ENCODE measurements at places on chromosomes 7 and 10.

DNA sequence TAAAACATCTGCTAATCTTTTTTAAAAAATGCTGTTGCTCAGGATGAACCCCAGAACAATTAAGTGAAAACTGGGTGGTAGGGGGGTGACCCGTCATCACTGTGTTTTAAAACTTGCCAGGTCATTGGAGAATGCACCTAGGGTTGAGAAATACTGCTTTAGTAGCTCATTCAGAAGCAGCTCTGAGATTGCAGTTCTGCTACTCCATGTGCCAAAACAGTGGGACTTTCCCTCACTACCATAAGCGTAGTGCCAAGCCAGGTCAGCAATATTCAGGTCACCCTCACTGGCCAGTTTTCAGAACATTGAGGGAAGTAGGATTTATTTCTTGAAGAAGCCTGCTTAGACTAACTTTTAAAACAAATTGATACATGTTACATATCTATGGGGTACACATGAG is 5.2 kb downstream of the STEAP2 start:
- no peak for DNase-seq

DNA sequence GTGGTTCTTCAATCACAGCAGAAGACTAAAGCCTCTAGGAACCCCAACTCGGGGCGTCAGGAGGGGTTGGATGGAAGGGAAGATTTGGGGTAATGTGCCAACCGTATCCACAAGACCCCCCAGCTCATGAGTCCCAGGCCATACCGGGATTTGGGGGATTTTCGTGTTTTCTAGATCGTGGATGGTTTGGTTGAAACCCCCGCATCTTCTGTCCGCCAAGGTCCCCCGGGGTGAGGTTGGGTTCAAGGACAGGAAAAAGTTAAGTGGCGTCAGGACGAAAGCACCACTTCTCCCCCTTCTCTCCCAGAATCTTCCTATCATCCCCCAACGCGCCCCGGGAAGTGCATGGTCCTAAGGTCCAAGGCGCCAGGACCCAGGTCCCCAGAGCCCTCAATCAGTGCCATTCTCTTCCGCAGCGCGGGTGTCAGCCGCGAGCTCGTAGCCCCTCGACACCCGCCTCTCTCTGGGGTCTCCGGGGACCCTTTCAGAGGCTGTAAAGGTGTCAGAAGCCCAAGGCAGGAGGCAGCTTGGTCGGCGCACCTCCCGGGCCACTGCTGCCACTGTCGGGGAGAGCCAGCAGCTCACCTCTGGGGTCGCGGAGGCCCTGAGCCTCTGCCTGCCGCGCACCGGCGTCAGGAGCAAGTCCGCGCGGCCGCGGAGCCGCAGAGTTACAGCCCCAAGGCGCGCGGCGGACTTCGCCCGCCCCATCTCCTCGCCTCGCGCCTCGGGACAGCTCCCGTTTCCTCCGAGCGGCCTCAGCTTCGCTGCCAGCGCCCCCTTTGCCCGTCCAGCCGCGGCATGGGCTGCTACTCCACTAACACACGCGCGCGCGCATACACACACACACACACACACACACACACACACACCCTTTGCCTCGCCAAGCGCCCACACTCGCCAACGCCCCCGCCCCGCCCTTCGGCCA is 1.5 kb downstream of the MKX start:
- no peak for DNase-seq

GRCh38 chr10:71396084-71396710 is 523 bp upstream of the CDH23 start:
- peak; percentile 15 for DNase-seq

DNA sequence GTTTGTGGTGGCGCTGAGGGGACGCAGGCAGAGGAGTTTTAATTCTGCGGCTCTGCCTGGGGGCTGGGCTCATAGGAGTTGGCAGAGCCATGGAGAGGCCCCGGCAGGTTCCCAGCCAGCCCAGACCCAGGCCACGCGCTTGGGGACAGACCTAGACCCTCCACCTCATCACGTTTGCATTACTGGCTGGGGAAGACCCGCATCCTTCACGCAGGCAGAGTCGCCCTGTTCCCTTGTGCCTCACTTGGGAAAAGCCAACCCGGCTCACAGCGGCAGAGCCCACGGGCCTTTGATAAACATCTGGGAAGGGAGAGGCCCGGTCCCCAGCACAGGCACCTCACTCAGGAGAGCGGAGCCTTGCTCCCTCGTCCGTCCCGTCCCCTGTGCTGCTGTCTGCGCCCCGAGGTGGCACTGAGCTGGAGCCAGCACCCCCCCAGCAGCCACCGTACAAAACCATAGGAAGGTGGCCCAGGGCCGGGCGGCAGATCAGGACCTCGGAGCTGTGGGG is 112.8 kb downstream of the CYTH3 start:
- no peak for DNase-seq

- DNase-seq = no peak
Measured at GRCh38 chr10:45241865-45242520, 73.4 kb downstream of the OR13A1 start.

DNA sequence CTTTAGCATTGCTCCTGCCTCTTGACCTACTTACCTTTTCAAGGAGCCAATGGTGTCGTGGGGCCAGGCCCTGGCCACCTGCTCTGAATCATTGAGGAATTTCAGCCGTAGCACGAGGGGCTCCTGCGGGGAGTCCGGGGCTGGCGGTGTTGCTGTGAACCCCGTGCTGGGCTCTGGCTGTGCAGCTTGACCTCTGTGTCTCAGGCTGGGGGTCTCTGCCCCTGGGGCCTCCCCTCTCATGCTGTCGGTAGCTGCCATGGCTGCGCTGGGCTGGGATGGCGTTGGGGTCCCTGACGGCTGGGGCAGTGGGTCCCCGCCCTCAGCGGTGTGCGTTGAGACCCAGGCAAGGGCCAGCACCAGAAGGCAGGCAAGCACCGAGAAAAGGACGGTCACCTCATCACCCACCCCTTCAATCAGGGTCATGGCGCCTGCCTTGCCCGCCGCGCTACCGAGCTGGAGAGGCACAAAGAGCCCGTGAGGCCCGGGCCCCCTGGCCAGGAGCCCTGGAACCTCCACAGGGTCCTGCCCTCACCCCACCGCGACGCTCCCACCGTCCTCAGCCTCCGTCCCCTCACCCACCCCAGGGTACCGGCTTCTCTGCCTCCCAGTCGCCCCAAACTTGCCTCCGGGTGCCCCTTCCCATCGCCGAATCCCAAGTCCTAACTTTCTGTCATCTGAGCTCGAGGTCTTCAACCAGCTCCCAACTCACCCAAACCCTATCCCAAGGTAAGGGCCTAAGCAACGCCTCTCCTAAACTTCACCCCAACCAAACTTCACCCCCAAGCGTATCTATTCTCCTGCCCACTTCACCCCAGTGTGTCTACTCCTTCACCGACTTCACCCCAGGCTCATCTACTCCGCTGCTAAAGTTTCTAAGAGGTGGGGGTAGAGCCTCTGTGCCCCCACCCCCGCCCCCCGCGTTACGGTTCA is 887 bp downstream of the TMUB1 start:
- no peak for DNase-seq

GRCh38 chr7:137454246-137454724 is 110.8 kb upstream of the PTN start:
- no peak for DNase-seq

DNA sequence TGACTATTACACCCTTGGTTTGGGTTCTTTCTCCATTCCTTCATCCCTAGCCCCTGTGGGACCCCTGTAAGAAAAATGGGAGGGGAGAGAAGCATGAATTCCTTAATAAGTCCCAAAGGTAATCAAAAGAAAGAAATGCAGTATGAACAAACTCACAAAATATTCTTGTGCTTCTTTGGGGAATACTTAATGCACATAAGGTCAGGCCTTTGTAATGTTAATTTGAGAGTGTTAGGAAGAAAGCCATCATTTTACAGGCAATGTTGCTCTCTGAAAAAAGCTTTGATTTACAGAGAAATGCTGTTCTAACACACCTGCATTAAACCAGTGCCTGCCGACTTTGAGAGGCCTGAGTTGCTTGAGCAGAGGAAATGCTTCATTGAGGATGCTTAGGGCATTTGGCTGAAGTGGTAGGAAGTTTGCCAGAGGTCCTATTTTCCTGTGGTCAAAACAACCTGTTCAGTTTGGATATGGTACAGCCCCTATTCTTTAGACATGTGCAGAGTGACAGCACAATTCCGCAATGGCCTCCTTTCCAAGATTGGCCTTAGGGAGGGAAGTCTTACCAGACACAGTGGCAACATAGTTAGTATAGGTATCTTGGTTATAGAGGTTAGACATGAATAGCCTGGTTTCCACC is 643.4 kb downstream of the AUTS2 start:
- DNase-seq = no peak

- DNase-seq = no peak
Measured at GRCh38 chr7:151566897-151567320, 47.2 kb upstream of the RHEB start.

DNA sequence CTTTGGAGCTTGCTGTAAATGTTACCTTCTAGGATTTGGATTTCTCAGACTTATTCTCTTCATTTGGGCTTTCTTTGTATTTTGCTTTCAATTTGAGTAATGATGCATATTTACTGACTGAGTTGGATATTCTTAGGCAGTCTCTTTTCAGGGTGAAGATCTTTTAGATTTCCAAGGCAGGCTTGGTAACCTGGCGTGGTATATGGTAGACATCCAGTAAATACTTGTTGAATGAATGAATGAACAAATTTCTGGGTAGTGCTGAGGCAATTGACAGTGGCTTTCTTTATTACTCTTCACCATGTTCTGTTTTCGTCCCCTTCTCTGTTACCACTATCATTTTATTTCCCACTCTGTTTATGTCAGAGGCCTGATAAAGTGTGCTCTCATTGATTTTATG is 27.1 kb downstream of the BBS9 start:
- no peak for DNase-seq

- DNase-seq = no peak
Measured at GRCh38 chr10:47381427-47382379, 2.4 kb downstream of the ZNF488 start.

DNA sequence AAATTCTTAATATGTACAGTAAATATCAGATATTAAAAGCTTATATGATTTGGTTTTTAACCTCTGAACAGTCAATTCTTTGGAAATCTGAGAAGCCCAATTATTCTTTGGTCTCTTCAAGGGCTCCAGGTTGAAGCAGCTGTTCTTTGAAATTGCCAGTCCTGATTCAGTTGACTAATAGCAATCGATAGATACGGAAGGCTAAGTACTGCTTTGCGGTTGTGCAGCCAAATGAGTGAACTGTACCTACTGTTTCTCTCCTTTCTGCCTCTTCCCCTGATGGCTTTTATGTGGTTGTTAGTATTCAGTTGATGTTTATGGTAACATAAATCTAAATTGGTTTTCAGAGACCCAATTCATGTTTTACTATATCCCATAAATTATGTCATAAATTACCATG is 103.1 kb upstream of the RPA3 start:
- no peak for DNase-seq

DNA sequence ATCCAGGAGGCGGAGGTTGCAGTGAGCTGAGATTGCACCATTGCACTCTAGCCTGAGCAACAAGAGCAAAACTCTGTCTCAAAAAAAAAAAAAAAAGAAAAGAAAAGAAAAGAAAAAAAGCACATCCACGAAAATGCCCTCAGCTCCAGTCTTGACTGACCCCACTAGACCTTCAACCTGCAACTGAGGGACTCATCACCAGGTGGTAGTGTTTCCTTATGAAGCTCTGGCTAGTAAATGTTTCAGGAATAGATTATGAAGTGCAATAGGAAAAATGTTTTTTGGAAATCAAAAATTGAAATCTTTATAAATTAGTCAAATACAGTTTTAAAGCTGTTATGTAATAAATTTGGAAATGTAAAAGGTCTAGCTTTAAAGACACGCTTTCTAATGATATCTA is 22.4 kb downstream of the TLL2 start:
- DNase-seq = no peak

GRCh38 chr10:48364659-48365405 is 58.4 kb downstream of the MAPK8 start:
- DNase-seq = no peak

DNA sequence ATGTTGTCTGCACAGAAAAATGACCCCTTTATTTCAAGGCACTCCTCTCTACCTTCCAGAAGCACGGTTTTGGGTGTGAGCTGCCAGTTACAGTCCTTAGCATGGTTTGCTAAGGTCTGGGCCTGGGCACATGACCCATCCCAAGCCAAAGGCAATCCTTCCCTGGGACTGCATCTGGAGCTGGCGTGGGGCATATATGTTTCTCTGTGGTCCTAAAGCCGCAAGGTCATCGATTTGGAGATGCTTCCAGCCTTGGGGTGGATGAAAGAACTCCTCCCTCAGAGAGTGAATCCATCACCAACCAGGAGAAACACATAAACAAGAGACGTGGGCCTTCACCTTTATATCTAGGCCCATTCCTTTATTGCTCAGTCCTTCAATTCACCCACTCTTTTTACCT is 50.1 kb upstream of the IGFBP3 start:
- DNase-seq = no peak

DNA sequence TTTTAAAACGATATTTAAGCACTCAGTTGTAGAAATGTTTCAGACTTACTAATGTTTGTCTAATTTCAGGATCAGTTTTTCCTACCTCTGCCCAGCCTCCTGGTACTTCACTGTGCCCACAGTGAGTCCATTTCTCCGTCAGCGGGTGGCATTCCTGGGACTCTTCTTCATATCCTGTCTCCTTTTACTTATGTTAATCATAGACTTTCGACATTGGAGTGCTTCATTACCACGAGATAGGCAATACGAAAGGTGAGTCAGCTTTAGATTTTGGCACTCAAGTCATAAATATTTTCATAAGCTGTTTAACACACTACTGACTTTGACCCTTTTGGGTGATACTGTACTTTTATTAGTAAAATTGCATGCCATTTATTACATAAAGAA is 2.1 kb downstream of the ENTPD7 start:
- no peak for DNase-seq

- DNase-seq = no peak
Measured at GRCh38 chr10:125060826-125061556, 99.4 kb downstream of the CTBP2 start.

GRCh38 chr7:92835261-92835850 is 1.0 kb downstream of the CDK6 start:
- peak; percentile 18 for DNase-seq

DNA sequence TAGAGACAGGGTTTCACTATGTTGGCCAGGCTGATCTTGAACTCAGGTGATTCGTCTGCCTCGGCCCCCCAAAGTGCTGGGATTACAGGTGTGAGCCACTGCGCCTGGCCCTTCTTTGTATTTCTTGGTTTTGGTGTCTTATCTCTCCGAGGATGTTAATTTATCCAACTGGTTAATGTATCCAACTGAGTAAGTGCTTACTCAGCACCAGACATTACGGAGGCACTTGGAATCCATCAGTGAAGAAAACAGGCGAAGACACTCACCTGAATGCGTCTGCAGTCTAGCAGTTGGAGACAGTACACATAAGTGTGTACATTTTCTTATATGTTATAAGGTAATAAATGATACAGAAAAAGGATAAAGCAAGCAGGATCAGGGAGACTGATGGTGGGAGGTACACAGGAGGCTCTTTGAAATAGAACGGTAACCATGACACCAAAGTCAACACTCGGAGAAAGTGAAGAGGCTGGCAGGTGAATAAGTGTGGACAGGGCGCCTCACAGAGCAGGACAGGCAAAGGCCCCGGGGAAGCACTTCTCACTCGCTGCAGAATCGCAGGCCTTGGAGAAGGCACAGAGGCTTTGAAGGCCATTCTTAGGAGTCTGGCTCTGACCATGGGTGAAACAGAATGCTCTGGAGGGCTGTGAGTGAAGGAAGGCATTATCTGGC is 73.1 kb downstream of the LANCL2 start:
- DNase-seq = no peak

Measured in activated CD4-positive, alpha-beta T cell treated with anti-CD3 and anti-CD28 coated beads for 1 hour (primary cell).